ENCODE measurements at places on chromosomes 4 and X. TPM values are rescaled to one million over a fixed set of nuclear protein-coding genes. Genes with fewer than 3 reads are reported as not detected.

The MAP7D2 gene
- total RNA-seq, result 0.62 TPM

The MAGEA9 gene
- not detected for total RNA-seq

The HHIP gene
- total RNA-seq, result not detected

The SUPT20HL1 gene
- total RNA-seq, result not detected

The FAM241A gene
- total RNA-seq, result 5.1 TPM

The IBSP gene
- total RNA-seq, result not detected

The PROM1 gene
- not detected for total RNA-seq

The VEGFC gene
- 45.7 TPM for total RNA-seq

The ATP2B3 gene
- not detected for total RNA-seq

The GATA1 gene
- not detected for total RNA-seq

The PHEX gene
- total RNA-seq, result 1.2 TPM

The STOX2 gene
- total RNA-seq, result 0.08 TPM

The CWH43 gene
- 14.8 TPM for total RNA-seq

The DBET gene
- under 0.01 TPM for total RNA-seq

The P2RY8 gene
- not detected for total RNA-seq

The CSTF2 gene
- total RNA-seq, result 16.4 TPM

The SCML2 gene
- total RNA-seq, result 0.62 TPM

The FOXR2 gene
- not detected for total RNA-seq

The MAGEA12 gene
- not detected for total RNA-seq

The ABHD18 gene
- 3.7 TPM for total RNA-seq

The TMEM47 gene
- 5.8 TPM for total RNA-seq

The SEPTIN11 gene
- 41.9 TPM for total RNA-seq

The SPANXN4 gene
- not detected for total RNA-seq

The HERC5 gene
- total RNA-seq, result 1.6 TPM

The TBX22 gene
- total RNA-seq, result not detected

The SLC49A3 gene
- not detected for total RNA-seq

The MAGEA2B gene
- not detected for total RNA-seq

The UGT2B10 gene
- not detected for total RNA-seq

The DNAJB14 gene
- 14.0 TPM for total RNA-seq
